Ammon's horn (tissue), 1 donor: ENCODE measurements at places on chromosomes 3 and 15.
A peak's percentile ranks its signal among the peaks of the same experiment; 100 is the strongest.

DNA sequence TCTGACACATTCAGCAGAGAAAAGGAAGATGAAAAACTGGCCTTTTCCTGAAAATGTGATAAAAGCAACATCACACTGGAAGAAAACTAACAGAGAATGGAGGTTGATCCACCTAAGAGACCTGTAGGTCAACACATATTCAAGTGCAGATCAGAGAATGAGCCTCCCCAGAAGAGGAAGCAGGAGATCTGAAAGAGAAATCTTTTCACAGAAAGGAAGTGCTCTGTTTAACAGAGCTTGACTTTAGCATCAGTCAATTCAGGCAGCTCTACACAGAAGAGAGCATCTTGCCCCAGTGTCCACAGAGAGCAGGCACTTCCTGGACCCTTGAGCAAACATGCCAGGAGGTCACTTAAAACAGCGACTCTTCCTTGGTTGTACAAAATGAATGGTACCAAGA lies 655.4 kb upstream of the GBE1 start:
- no peak for DNase-seq

DNA sequence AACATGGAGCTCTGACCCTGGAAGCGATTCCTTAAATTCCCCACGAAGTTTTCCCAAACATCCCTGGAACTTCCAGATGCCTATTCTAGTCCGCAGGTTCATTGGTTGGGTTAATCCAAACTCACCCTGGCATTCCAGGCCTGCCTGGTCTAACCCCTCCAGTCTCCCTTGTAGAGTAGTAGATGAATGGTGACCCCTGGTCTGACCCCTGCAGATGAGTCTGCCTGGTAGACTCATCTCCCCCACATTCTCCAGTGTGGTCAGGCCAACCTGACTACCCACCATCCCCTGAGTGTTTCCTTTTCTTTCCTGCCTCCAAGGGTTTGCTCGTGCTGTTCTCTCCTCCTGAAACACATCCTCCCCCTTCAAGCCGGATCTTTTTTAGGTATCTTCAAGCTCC lies 10.8 kb upstream of the HRH1 start:
- DNase-seq = no peak

- no peak for DNase-seq
Observed at GRCh38 chr3:142844339-142844977, 44.4 kb downstream of the PCOLCE2 start.

DNA sequence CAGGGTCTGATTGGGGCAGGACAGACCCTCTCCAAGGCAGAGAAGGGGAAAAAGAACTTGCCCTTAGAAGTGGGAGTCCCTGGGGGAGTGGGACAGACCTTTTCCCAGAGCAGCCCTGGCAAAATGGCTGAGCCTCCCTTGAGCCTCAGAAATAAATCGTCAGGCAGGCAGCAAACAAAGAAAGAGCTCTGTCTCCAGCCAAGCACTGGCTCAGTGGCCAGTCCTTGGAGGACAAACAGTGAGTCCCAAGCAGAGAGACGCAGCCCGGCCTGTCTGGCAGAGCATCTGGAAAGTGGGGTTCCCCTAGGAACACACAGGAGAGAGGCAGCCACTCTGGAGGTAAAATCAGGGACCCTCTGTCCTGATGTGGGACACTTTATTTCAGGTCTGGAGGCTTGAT lies 1.8 kb downstream of the SLC6A1 start:
- DNase-seq = peak; percentile 81

DNA sequence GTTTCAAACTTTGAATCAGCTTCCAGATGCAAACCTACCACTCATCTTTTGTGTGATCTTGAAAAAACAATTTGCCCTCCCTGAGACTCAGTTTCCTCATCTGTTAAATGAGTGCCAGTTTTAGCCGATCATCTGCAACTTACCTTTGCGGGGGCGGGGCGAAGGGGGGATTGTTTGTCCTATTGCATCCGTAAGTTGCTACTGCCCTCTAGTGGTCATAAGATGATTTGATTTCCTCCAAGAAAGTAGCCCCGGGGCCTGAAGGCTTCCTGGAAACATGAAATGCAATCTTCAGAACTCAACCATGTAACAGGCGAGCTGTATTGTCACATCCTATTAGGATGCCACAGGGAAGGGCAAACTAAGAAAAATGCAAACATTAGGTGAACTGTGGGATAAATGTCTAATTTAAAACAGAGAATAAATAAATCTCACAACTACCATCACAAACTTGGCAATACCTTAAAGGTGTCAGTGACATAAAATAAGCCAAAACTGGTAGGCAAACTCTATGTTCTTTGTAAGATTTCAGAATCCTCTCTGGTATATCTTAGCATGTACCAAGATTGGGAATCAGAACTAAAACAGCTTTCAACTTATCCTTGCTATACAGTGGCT lies 63.5 kb upstream of the CLDN18 start:
- DNase-seq = peak; percentile 68

DNA sequence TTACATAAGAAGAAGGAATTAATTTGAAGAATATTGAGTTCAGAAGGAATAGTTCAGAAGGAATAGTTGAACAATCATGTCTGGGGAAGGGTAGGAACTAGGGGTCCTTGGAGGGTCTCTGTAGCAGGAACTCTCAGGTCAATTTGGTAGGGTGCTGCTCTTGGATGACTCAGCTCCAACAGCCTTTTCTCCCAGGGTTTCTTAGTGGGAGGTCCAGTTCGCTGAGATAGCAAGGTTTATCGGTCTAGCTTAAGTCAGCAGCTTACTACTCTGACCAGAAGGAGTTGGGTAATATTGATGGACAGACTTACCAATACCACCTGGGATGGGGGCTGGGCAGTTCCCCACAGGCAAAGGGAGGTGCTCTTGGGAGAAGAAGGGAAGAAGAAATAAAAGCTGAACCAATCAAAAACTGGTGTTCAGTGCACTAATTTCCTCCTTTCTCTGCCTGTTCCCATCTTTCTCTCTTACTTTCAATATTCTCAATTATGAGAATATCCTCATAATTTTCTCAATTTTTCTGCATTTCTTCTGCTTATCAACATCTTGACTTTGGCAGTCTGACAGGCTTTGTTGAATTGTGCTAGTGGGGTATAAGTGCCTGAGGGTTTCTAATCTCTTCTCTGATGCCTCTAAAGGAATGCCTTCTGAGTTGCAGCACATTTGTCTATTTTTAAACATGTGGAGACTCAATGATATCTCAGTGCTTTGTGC lies 14.4 kb upstream of the MITF start:
- no peak for DNase-seq

DNA sequence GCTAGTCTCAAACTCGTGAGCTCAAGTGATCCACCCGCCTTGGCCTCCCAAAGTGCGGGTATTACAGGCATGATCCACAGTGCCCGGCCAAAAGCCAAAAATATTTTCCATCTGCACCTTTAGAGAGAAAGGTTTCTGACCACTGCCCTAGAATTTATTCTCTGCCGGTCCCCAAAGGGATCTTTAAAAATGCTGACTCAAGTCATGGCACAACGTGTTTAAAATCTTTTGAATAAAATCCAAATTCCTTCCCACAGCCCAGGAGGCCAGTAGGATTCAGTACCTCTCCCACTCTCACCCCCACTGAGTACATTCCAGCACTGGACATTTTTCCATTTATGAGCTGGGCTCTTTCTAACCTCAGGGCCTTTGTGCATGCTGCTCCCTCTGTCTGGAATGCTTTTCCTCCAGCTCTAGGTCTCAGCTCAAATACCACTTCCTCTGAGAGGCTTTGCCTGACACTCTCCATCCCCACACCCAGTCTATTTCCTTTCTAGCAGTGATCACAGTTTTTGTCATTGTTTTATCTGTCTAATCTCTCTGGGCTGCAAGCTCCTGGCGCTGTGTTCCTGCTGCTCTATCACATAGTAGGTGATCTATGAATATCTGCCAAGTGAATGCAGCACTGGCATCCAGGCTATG lies 502.9 kb downstream of the SHQ1 start:
- no peak for DNase-seq

GRCh38 chr3:151265866-151266265 lies 12.5 kb downstream of the P2RY14 start:
- DNase-seq = peak; percentile 70

- DNase-seq = no peak
Observed at GRCh38 chr15:98803228-98804056, 155.1 kb downstream of the IGF1R start.

- no peak for DNase-seq
Observed at GRCh38 chr15:39710681-39711080, 72.0 kb downstream of the FSIP1 start.

DNA sequence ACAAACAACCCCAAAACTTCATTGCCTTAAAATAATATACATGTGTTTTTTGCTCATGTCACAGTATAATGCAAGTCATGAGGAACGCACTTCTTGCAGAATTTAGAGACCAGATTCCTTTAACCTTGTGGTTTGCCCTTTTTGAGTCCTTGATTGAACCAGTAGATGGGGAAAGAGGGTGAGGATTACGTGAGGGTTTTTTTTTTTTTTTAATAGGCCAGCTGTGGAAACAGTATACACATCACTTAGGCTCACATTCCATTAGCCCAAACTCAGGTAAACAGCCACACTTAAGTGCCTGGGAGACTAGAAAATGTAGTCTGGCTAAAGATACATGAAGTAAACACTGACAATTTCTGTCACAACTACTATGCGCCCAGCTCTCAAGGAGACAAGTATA lies 114.9 kb upstream of the MLF1 start:
- no peak for DNase-seq

DNA sequence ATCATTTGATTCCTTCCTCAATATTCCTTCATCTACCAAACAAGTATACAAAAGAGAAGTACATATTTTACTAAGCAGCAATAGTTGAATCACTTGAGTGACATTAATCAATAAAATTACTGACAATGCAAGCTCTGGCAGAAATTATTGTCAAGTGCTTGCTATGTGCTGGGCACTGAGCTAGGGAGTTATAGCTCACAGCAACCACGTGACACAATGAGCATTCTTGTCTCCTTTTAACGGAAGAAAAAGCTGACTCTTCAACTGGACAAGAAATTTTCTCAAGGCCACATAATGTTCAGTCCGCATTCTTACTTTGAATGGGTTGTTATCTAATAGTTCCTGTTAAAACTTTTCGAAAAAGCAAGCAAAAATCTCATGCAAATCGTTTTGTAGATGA lies 500.1 kb downstream of the PYDC2 start:
- no peak for DNase-seq

GRCh38 chr15:66613743-66614142 lies 47.9 kb upstream of the LCTL start:
- no peak for DNase-seq

DNA sequence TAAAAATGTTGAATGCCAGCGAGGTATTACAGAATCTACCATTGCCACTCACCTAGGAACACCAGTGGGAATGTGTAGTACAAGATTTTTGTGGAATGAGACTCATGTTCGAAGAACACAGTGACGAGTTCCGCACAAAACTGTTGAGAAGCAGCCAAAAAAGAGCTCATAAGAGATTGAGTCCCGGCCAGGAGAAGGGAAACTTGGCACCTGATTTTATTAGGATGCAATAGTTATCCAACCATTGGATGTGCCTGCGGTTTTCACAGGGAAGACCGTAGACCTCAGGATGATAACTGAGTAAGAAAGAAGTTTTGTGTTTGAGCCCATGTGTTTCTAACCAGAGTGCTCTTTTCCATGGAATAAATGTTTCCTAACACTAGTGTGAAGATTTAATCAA lies 88.9 kb downstream of the PTPRG start:
- DNase-seq = no peak

GRCh38 chr15:65688462-65688861 lies 66.7 kb downstream of the SLC24A1 start:
- no peak for DNase-seq

GRCh38 chr3:19364148-19364547 lies 215.8 kb downstream of the KCNH8 start:
- no peak for DNase-seq

DNA sequence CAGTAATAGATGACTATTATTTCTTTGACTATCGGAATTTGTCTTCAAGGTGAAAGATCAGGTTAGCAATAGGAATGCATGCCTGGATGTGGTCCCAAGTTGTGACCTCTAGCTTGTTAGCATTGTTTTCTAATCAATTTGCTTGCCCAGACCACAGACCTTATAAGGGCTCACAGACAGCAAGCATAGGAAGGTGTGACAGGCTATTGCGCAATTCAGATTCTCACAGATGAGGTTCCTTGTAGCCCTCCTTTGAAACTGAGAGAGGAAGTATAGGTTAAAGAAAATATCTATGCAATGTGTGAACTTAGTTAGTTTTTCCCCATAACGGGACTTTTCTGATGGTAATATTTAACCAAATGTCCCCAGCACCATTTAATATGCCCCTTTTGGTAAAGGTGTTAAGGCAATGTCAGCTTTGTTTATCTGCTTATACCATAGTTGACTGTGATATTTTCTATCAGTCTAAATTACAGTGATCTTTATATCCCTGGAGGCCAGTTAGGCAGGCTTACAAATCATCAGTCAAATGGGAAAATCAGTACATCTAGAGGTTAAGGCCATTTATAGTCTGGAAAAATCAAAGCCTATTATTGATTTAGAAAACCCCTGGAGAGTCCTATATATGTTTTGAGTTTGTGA lies 168.1 kb upstream of the MBNL1 start:
- DNase-seq = no peak

DNA sequence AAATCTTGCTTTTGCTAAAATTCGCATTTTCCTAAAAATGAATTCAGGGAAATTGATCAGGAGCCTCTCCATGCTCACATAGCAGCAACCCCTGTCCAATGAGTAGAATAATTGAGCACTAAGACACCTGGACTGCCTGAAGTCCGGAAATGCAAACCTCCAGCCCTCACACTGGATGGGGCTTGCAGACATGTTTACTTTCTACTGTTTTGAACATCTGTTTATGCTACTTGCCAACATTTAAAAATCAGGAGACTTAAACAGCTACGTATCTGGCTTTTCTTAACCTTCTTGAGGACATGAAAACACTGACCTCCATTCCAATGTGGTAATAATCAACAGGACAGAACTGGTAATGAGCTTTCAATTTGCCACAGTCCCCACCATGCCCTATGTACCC lies 184.4 kb downstream of the SHOX2 start:
- no peak for DNase-seq

DNA sequence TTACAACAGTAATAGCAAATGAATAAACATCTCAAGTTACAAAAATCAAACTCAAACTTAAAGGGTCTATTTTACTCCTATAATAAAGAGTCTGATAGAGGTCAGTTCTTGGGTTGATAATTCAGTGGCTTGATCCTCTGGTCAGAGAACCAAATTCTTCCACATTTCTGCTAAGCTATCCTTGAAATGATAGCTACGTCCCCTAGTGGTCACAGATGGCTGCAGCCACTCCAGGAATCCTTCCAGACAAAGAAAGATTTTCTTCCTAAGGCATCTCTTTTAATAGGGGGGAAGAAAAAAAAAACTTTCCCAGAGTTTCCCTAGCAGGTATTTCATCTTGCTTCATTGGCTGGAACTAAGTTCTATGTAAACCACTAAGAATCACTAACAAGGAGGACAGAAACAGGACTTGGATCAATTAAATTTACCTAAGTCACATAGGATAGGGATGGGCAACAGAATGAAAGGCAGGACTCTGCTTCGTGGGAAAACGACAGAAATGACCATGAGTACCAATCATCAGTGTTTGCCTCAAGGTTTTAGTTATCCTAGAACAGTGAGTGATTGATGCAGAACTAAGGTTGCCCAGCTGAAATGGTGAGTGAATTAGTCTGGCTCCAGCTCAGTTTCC lies 160.7 kb downstream of the STAC start:
- DNase-seq = no peak

GRCh38 chr15:49652922-49653321 lies 32.1 kb downstream of the DTWD1 start:
- no peak for DNase-seq
